Activated CD4-positive, alpha-beta memory T cell treated with anti-CD3 and anti-CD28 coated beads, Interleukin-2, amount 10 ng/mL, durations not matched to agents 7 days and 5 days (primary cell): ENCODE measurements at places on chromosomes 2 and 18. TPM values are rescaled to one million over a fixed set of nuclear protein-coding genes. Genes with fewer than 3 reads are reported as not detected.

ZNF521 gene
- not detected for total RNA-seq

VIL1 gene
- not detected for total RNA-seq

CCDC74B gene
- total RNA-seq: 1.6 TPM

CGREF1 gene
- total RNA-seq: 1.2 TPM

NEU2 gene
- total RNA-seq: not detected
